ENCODE measurements at places on chromosomes 7 and 10. TPM values are rescaled to one million over a fixed set of nuclear protein-coding genes. Genes with fewer than 3 reads are reported as not detected.

Gene NPC1L1
- not detected for total RNA-seq

- DNase-seq = no peak
Measured at GRCh38 chr10:113961182-113962031, 82.3 kb upstream of the ADRB1 start.

Gene HTR7
- 0.65 TPM for total RNA-seq

Gene FAM25G
- total RNA-seq = not detected

Gene GCC1
- 15.1 TPM for total RNA-seq

Gene NPY4R2
- 2.3 TPM for total RNA-seq

Gene TNRC18
- 94.4 TPM for total RNA-seq

Gene FGFBP3
- 1.5 TPM for total RNA-seq

DNA sequence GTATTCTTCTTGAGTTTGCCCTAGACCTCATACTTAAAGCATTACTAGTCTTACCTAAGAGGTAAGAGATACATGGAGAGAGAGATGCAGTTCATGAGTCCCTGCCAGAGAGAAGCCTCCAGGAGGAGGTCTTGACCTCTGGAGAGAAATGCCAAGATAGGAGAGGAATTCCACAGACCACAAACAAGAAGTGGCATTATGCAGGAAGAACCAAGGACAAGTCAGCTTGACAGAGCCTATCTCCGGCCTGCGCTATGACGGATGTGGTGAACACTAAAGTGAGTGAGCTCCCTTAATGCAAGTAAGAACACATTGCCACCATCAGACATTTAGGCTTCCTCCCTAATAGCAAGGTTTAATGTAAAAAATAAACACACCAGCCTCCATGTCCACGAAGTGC, 27.9 kb upstream of the COL1A2 start:
- no peak for DNase-seq

- no peak for DNase-seq
Measured at GRCh38 chr7:98974906-98975816, 96.8 kb downstream of the TRRAP start.

GRCh38 chr7:4607311-4607729, 74.8 kb upstream of the FOXK1 start:
- DNase-seq = no peak

Gene NANOS1
- total RNA-seq = 1.0 TPM

Gene SPAM1
- not detected for total RNA-seq

DNA sequence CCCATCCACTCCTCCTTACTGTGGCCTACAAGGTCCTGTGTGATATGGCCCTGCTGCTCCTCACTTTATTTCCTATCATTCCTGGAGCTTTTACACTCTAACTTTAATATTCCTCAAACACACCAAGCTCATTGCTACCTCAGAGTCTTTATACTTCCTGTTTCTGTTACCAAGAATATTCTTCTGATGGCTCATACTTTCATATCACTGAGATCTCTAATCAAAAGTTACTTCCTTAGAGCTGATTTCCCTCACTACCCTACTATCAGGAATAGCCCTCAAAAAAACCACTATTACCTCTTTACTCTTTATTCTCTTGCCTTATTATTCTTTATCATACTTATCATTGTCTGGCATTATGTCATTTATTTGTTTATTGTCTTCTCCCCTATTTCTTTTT, 5.8 kb upstream of the PPP3CB start:
- no peak for DNase-seq

Gene ZP3
- total RNA-seq = 2.9 TPM

Gene IKZF1
- 19.0 TPM for total RNA-seq

DNA sequence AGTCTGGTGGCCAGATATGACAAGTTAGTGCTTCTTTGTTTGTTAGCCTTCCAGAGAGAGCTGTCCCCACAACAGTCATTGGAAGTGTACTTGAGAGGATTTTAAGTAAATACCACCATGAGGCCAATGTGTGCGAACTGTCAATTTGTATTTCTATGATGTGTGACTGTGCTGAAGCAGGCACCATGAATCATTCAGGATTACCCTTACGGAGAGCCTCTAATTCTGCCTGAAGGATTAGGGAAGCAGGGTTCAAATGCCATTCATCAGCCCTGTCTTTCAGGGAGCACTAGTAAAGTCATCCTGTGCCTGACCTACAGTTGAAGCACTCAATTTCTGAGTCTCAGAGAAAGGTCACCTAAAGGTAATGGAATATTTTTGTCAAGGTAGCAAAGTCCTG, 109.3 kb downstream of the GATA3 start:
- DNase-seq = no peak

Gene TSPAN13
- total RNA-seq = 266 TPM

GRCh38 chr10:43083764-43084163, 6.9 kb downstream of the RET start:
- DNase-seq = no peak

DNA sequence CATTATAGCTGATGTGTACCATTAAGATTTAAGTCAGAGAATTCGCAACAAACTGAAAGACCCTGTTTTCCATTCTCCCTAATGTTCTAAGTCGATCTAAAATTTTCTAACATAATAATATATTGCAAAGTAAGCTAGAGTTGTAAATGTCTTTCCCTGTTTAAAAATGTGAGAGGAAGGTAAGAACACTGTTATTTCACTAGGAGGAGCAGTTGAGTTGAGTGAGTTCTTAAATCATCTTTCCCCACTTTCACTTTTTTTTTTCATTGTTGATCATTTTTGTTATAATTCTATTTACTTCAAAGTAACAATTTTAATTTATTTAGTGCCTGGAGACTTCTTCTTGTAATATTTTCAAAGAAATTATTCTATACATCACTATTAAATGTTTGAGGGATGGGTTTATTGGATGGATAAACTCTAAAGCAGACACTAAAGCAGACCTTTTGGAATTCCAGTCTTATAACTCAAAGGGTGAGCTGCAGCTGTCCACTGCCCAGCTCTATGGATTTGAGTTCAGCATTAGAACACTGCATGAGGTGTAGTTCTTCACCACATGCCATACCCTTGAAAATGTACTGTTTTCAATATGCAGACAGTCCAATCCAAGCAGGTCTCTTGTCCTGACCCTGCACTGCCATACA, 181.3 kb upstream of the FZD1 start:
- DNase-seq = no peak

- no peak for DNase-seq
Measured at GRCh38 chr7:158924956-158925355, 68.6 kb downstream of the DYNC2I1 start.

Gene TRPV6
- total RNA-seq = 1.1 TPM

Gene GIMAP5
- 9.8 TPM for total RNA-seq

GRCh38 chr10:102468683-102469082, 17.3 kb upstream of the C10orf95 start:
- no peak for DNase-seq

DNA sequence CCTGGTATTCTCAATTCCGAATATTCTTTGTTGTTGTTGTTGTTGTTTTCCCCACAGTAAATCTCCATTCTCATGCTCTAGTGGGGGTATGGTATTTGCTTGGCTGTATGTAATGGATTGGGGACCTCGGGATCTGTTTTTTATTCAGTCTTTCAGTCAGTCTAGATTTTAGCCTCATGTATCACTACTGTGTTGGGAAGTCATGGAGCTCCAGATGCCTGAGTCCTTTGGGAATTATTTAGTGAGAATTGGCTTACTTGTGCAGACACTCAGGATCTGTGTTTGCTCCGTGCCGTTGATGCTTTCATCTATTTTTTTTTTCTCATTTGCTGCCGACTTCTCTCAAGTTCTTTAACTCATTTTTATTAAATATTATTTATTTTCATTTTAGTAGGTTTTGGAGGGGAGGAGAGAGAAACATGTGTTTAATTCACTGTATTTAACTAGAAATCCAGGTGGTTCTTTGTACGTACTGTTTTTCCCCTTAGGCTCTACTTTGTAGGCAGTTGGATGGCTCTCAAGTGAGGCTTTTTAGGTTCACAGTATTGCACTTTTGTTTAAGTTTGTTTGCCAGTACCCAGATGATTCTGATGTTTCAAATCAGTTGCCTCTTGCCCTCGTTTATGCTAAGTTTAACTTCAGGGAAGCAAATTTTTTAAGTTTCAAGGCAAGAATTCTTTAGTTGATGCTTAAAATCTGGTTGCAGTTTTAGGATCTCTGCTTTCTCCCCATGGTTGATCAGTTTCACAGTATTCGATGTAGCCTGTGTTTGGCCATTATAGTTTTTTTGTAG, 36.9 kb downstream of the ZNRF2 start:
- DNase-seq = no peak

- DNase-seq = peak; percentile 64
Measured at GRCh38 chr7:116588641-116589594, 64.1 kb downstream of the CAV1 start.

Gene PTPN20
- total RNA-seq = 4.8 TPM
